ENCODE measurements at places on chromosomes 6 and 20.

- DNase-seq: peak; percentile 21
Measured at GRCh38 chr6:71410164-71410566, 121.6 kb downstream of the OGFRL1 start.

DNA sequence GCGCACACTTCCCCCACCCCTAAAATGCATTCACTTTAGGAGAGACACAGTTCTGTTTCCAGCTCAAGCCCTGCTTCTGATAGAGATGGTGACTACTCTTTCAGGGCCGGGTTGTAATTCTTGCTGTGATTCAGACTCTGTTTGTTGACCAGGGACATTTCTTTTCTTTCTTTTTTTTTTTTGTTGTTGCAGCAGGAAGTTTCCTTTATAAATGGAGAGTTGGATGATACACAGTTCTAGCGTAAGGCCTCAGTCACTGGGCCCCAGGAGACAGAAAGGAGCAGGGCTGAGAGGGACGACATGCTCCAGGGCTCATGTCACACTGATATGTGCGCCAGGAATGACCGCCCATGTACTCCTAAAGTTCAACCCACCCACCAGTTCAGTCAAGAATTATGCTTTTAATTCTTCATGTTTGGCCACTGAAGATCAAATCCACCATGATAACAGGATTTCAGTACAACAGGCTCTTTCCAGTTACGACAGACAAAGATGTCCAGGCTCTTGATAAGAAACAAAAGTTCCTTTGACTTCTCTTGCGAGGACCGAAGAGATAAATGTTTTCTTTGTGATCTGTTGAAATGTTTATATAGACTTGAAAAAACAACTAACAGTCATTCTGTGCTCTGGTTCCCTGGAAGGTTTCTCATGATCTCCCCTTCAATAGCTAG lies 142.5 kb downstream of the CD164 start:
- no peak for DNase-seq

- peak; percentile 77 for DNase-seq
Measured at GRCh38 chr6:153131037-153131981, at the start of gene RGS17. RGS17 (minus strand) TSS chr6:153131282; CDS start chr6:153044018, 87,264 bp downstream.

- no peak for DNase-seq
Measured at GRCh38 chr6:28732052-28732451, 191.7 kb downstream of the TRIM27 start.

- peak; percentile 73 for DNase-seq
Measured at GRCh38 chr20:57968120-57968519, 258.3 kb upstream of the PMEPA1 start.

DNA sequence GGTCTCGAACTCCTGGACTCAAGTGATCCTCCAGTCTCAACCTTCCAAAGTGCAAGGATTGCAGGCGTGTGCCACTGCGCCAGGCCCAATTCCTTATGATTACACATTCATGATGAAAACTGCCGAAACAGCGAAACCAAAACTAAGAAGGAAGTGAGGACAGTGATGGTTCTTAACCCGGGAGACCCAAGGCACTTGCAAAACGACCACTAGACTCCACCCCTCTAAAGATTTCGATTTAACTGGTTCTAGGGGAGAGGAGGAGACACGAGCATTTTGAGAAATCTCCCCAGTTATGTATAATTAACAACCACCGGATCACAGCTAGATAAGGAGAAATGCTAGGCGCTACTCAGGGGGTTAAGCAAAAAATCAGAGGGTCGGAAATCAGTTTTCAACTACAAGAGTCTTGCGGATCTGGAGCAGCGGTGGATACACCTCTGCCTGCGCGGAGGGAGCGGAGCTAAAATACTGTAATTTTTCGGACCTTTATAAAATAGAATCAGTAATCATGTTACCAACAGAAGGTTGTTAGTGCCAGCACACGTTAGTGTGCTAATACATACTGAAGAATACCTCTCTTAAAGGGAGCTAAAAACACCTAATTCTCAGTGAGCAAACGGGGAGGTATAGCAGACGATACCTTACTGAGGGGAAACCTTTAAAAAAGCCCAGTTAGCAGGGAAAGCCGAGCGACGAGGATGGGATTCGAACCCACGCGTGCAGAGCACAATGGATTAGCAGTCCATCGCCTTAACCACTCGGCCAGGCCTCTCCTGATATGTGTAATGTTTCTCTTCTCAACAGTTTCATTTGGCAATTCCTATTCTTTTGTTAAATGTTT lies 60.0 kb upstream of the BTN3A2 start:
- DNase-seq: peak; percentile 75

- no peak for DNase-seq
Measured at GRCh38 chr20:17895641-17896171, 72.9 kb downstream of the SNX5 start.

- DNase-seq: peak; percentile 96
Measured at GRCh38 chr20:56875052-56875659, 246.1 kb downstream of the TFAP2C start.

GRCh38 chr20:25338112-25339023 lies 52.3 kb downstream of the ABHD12 start:
- DNase-seq: no peak

GRCh38 chr20:21174516-21175239 lies 48.8 kb downstream of the KIZ start:
- no peak for DNase-seq

DNA sequence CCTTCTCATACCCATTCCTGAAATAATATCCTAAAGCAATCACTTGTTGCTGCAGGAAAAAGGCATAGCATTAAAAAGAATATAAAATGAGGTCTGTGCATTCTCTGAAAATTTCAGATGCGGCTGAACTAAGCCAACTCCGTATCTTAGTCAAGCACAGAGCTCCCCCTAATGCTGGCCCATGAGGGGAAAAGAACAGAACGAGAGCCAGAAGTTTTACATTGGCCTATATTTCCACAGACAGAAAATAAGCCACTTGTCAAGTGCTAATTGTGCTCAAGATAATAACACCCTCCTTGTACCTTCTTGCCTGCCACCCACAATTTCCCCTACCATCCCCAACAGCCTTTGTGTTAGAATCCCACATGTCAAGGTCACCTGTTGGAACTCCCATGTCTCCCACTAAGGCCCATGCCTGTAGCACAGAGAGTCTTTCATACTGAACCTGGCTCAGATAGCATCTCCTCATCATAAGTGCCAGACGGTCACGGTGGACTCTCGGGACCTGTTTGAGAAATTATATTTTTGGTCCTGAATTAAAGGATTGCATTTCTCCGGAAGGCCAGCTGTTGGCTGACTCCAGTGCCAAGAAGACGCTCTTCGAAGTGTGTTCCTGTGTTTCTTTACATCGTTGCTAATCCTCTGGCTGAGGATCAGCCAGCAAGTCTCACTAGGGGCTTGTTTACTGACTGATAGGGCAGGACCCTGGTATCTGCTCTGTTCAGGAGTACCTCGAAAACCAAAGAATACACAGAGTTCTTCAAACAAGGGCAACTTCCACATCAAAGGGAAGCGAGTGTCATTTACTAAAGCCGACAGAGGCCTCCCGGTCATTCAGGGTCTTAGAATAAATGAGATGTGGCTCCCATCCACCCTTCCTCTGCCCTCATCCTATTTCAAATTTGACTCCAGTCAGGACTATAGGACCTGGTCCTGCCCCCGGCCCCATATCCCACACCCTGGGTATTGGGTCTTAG lies 183.4 kb upstream of the FBXL4 start:
- no peak for DNase-seq

DNA sequence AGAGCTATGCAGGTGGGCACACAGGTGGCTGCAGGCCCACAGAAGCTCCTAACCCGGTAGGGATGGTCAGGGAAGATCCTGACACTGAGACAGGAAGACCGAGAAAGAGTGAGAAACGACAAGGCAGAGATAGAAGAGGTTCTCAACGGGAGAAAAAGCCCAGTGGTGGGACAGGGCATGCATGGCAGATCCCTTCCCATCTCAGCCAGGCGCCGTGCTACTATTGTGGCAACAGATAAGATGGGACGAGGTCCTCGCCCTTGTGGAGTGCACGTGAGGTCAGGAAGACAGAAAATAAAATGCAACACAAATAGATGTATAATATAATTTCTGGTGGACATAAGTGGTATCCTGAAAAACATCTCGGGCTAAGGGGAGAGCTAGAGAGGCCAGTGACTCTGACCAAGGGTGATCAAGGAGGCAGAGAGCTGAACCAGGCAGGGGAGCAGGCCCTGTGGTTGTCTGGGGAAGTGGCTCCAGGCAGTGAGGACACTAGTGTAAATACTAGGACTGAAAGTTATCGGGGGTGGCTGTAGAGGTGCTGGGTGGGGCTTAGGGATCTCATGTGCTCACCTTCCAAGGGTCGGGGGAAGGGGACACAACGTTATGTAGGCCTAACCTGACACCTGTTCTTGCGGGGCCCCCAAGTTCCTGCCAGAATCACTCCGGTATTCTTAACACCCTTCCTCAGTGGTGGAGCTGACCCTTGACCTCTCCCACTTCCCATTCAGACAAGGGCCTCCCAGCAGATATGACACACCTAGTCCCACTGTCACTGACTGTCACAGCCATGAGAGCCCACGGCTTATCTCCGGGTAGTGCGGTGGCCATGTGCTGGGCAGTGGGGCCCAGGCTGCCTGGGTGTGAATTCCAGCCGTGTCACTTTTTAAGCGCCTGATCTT lies 1.0 kb downstream of the SRXN1 start:
- DNase-seq: no peak

DNA sequence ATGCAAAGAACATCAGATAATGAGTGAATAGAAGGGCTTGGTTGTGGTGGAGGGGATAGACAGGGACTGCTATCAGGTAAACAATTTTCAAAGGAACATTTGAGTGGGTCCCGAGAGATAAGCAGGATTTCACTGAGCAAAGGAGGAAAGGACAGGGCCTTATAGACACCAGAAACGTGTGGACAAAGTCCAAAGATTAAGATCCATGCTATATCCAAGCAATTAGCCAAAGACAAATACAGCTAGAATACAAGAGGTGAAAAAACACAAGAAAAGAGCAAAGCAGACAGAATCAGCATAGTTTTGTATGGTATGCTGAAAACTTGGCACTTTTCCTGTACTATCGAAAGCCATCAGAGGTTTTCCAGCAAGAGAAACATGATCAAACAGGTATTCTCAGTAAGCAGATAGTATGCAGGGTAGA lies 59.8 kb downstream of the CDK19 start:
- DNase-seq: no peak

DNA sequence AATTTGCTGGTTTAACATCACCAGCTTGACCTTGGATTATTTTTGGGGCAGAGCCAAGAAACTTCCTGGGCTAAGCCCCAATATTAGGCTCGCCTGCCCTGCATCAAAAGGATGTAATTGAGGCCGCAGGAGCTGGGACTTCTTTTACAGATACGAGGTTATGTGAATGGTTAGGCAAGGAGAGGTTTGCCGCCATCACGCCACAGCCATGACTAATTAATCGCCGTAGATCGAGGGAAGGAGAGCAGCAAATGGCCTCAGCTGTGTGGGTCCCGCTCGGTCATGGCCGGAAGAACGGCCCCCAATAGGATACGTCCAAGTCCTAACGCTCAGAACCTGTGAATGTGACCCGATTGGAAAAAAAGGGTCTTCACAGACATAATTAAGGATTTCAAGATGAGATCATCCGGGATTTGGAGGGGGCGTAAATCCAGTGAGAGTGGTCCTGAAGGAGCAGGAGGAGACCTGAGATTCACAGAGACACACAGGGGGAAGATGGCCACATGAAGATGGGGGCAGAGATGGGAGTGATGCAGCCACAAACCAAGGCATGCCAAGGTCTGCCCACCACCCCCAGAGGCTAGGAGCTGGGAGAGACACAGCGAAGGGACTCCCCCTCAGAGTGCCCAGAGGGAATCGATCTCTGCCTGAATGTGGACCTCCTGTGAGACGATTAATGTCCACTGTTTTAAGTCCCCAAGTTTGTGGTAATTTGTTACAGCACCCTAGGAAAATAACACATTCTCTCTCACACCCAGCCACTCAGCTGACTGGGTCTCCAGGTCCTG lies 10.0 kb upstream of the BNIP5 start:
- no peak for DNase-seq

DNA sequence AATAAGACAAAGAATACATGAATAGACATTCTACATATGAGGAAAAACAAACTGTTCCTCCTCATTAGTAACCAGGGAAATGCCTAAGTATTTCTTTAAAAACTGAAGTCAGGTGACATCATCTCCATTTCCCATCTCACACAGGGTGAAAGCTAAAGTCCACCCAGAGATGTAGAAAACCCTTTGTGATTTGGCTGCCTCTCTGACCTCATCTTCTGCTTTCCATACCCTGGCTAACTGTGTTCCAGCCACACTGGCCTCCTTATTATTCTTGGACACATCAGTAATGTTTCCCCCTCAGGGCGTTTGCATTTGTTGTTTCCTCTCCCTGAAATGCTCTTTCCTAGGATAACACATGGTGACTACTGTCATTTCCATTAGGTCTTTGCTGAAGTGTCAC lies 40.4 kb downstream of the ESF1 start:
- peak; percentile 52 for DNase-seq

GRCh38 chr6:27163834-27164233 lies 83.7 kb upstream of the PRSS16 start:
- no peak for DNase-seq

DNA sequence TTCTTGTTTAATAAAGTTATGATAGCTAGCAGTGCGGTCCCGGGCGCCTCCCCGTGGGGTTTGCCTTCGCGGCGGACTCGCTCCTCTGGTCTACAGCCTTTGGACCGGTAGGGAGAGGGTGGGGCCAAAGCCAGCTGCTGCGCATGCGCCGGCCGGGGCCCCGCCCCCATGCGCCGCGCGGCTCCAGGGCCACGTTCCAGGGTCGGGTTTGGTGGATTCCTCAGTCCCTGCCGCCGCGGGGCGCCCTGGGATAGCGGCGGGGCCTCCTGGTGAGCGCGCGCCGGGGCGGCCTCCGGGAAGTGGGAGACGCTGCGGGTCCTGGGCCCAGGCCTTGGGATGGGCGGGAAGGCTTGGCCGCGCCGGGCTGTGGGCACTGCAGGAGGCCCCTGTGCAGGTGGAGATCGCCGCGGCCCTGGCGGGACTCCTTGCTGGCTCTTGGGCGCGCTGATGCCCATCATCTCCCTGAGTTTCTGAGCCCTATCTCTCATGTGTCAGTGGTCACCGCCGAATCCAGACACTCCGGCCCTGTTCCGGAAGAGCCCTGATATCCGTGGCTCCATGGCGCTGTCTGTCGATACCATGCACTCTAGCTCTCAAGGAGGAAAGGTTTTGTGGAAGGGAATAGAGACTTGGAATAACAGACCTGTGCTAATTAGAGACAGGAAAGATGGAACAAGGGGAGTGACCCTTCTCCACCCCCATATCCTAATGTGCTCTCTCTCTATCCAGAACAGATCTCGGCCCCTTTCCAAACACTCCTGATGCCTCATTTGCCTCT lies at the start of gene VARS2:
Gene VARS2, plus strand, starts transcription at position 163 of the 778 bp plus-strand sequence. Its CDS starts 599 bp downstream, at position 762.
- peak; percentile 89 for DNase-seq

- DNase-seq: no peak
Measured at GRCh38 chr20:3696745-3697587, 15.2 kb upstream of the ADAM33 start.

- DNase-seq: peak; percentile 78
Measured at GRCh38 chr6:11432713-11433450, 104.7 kb upstream of the TMEM170B start.

DNA sequence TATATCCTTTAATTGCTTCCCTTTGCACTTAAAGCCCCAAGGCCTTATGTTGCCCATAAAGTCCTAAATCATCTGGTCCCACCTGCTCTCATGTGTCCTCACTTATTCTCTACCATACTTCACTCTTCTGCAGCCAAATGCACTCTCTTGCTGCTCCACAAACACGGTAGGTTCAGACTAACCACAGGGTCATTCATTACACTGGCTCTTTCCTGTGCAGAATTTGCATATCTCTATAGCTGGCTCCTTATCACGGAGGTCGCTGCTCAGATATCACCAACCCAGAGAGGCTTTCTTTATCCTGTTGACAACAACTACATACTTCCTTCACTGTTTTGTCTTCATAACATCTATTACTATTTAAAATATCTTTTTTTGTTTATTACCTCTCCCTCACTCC lies 86.8 kb downstream of the MOXD1 start:
- DNase-seq: no peak

GRCh38 chr6:45590696-45591184 lies 213.0 kb upstream of the SUPT3H start:
- peak; percentile 68 for DNase-seq
